ENCODE measurements at places on chromosomes 1 and 21.
A peak's percentile ranks its signal among the peaks of the same experiment; 100 is the strongest.

GRCh38 chr1:158752155-158752712, 2.3 kb upstream of the OR6K6 start:
- no peak for DNase-seq

GRCh38 chr1:162991444-162991843, 77.7 kb upstream of the RGS4 start:
- DNase-seq = no peak

DNA sequence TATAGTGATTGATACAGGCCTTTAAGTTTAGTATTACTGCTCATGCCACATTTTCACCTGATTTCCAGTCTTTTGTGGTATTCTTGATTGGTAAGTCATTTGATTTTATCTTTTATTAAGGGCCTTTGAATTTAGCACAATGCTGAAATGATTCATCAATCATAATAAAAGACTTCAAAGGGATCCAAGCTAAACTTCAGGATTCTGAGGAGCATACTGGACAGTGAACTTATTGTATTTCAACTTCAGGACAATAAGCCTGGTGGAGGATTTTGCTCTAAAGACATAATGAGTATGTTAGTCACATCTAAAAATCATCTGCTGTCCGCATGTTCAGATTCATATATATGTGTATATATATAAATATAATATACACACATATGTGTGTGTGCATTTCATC, 233.3 kb downstream of the SETD4 start:
- DNase-seq = no peak

DNA sequence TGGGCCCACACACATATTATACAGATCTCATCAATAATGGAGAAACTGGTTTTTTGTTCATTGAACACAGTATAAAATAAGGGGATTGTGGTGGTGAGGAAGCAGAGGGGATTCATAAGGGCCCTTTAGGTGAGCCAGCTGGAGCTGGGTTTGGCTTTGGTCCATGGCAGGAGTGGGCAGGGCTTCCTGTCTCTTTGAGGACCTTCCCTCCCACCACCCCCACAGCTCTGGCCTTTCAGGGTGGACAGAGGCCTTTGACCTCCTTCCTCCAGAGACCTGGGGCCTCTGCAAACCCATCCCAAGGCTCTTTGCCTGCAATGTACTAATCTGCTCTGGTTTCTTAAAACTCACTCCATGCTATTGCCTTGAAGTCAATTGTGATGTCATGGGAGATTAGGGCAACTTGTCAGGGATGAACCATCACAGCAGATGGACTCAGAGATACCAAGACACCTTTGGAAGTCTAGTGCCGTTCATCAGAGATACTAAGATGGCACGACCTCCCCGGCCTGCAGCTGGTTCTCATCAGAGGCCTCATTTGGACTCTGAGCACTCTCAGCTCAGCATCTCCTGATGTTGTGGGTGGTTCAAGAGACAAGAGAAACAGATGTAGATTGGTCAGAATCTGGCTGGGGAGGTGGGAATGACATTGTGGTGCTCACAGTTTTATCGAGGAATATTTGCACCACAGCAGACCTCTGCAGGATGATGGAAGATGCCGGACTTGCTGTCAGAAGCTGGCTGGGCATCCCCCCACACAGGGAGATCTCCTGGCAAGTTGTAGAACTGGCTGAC, 37.9 kb downstream of the LHX4 start:
- DNase-seq = no peak

- peak; percentile 66 for DNase-seq
These were observed 9.8 kb upstream of the SFN start for GRCh38 chr1:26853156-26853555.

- no peak for DNase-seq
These were observed 65.1 kb upstream of the JUN start for GRCh38 chr1:58848818-58849411.

DNA sequence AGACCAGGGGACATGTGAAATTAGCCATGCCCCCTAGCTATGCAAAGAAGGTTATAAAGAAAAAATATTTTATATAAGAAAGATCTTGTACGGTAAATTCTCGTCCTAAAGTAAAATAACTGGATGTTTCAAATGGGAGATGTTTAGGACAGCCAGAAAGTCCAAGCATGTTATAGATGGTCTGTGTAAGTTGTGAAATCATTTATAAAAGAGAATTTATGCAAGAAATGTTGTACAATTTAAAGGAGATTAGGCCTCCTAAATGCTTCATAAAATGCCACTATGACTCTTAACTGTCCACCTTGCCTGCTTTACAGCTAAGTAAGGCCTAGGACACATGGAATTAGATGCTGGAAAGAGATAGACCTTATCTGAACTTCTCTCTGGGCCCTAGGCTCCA, 118.1 kb upstream of the POGK start:
- no peak for DNase-seq

GRCh38 chr1:93483200-93483599, 35.3 kb downstream of the FNBP1L start:
- DNase-seq = no peak

Measured in activated CD8-positive, alpha-beta memory T cell treated with anti-CD3 and anti-CD28 coated beads for 4 hours (primary cell).